ENCODE measurements at places on chromosomes 5 and 9. TPM values are rescaled to one million over a fixed set of nuclear protein-coding genes. Genes with fewer than 3 reads are reported as not detected.

DNA sequence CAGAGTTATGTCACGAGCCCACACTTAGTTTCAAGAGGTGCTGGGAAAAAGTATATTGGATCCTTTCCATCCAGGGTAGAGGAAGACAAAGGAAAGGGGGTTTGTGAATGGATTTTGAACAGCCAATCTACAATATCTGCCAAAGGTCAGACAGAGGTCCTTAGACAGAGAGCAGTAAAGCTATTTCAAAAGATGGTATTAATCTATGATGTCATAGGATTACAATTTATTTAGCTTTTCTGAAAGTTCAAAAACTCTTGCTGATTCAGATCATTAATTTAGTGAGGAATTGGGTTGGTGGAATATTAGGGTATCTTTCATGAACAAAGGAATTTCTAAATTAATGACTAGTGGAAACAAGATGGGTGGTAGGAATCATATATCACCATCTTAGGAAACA lies 126.9 kb downstream of the NTRK2 start:
- DNase-seq: no peak

- no peak for DNase-seq
Measured at GRCh38 chr5:134995850-134996402, 28.2 kb downstream of the CATSPER3 start.

- no peak for DNase-seq
Measured at GRCh38 chr9:88980740-88981203, 10.5 kb upstream of the S1PR3 start.

Gene SLCO6A1
- total RNA-seq: not detected

Gene LHX2
- total RNA-seq: 0.36 TPM

DNA sequence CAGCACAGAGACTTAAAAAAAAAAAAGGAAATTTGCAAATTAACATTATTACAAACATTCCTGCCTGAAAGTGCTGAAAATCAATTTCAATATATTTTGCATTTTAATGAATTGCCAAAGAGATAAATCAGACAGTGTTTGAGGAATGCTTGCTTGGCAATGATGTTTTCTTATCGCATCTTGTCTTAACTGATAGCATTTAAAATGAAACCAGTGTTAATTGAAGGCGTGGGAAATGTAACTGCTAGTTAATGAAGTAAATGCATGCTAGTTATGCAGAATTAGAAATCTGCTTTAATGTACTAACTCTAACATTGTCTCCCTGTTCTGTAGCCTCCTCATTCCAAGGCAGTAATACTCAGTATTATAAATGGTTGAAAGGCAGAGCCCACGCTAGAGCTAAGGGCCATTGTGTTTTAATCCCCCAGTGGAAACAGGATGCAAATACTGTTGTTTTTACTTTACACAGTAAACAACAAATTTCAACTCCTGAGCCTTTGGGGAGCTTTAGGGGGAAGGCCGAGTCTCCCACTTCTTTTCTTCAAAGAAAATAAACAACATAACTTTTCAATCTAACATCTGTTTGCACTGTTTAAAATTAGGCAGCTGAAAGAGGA lies 586.9 kb downstream of the TLE4 start:
- no peak for DNase-seq

DNA sequence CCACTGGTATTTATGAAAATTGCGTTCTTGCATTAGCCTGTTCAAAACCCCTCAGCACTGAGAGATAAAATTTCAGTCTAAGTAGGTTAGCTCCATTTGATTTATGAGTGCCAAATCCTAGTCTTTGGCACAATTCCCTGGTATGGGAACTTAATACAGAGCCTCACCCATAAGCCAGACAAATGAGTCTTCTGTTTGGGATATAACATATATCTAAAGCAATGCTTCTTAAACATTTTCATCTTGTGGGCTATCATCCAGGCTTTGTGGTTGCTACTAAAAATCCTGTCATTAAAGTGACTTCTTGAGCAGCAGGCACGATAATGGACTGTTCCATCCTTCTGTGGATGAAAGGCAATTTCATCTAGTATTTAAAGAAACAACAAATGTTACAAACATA lies 419.5 kb upstream of the ACTBL2 start:
- DNase-seq: no peak

Gene SPINK5
- not detected for total RNA-seq

DNA sequence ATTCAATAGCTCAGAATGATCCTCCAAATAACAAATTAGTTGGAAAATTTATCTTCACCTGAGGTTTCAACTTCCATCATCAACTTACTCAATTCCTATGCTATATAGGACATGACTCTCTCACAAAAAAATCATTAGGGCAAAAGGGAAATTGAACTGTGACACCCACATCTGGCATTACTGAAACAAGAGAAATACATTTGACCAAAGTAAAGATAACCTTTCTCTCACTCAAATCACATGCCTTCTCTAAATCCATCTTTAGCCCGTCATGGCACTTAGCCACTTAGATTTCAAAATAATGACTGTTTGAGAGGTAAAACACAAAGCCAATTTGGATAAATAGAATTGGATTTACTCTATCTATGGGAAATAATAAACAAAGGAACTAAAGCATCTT lies 126.4 kb downstream of the ADAMTS6 start:
- no peak for DNase-seq

Gene GDF9
- total RNA-seq: 0.54 TPM

DNA sequence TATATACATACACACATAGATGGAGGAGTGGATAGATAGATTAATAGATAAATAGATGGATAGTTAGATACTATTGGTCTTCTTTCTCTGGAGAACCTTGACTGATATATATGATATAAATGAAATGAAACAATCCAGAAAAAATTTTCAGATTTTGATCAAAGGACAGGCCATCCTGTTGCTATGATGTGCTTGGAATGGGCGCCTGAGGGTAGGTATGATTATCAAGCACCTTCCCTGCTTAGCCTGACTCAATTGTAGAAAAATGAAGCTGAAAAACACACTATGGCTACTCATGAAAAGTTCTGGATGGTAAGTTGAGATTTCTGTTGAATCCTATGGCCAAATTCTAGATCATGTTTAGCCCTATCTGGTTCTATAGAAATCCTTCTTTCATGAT lies 266.5 kb upstream of the KLF4 start:
- DNase-seq: no peak

GRCh38 chr9:87892956-87893355 lies 10.3 kb downstream of the SPATA31E1 start:
- DNase-seq: no peak

Gene FIBCD1
- total RNA-seq: 16.3 TPM

- no peak for DNase-seq
Measured at GRCh38 chr5:177588413-177588909, 3.5 kb upstream of the TMED9 start.

DNA sequence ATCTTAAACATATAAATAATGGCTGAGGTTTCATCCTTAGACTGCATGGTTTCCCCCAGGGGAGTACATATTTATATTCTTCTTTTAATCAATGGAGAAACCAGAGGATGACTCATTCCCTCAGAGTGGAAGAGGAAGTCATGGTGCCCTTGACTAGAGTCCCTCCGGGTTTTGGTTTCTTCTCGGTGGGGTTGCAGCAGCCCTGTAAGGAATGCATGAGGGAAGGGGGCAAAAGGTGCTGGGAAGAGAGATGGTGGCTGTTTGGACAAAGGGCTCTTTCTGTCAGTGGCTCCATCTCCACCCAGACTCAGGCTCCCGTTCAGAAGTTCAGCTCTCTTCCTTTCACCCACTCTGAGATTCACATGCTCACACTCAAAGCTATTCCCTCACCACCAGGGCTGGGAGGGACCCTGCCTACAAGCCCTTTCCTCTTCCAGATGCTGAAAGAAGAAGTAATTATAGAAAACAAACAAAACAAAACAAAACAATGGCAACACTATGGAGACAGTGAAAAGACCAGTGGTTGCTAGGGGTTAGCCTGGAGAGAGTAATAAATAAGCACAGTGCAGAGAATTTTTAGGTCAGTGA lies 129.8 kb upstream of the IL12B start:
- DNase-seq: no peak

DNA sequence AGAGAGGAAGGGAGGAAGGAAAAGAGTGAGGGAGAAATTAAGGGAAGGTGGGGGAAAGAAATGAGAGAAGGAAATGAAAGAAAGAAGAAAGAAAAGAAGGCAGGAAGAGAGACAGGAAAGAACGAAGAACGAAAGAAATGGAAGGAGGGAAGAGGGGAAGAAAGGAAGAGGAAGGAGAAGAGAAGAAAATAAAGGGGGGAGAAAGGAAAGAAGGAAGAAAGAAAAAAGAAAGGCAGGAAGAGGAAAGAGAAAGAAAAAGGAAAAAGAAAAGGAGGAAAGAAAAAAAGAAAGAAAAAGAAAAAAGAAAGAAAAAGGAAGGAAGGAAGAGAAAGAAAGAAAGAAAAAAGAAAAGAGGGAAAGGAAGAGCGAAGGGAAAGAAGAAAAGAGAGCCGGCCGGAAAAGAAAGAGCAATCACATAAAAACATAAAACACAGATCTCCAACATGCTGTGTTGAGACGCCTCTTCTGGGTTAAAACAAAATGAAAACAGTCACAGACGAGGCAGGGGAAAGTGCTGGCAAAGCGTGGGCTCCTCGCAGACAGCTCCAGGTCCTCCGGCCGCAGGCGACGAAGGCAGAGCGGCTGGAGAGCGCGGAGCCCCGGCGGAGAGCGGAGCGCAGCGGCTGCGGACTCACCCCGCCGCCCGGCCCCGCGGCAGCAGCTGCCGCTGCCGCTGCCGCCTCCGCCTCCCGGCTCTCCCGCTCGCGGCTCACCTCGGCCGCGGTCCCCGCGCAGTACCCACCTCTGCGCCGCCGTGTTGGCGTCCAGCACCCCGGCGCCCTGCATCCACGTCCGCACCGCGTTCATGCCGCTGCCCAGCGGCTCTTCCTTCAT lies 896 bp downstream of the EBF1 start:
- DNase-seq: no peak

Gene PCDHGB3
- total RNA-seq: 0.49 TPM

DNA sequence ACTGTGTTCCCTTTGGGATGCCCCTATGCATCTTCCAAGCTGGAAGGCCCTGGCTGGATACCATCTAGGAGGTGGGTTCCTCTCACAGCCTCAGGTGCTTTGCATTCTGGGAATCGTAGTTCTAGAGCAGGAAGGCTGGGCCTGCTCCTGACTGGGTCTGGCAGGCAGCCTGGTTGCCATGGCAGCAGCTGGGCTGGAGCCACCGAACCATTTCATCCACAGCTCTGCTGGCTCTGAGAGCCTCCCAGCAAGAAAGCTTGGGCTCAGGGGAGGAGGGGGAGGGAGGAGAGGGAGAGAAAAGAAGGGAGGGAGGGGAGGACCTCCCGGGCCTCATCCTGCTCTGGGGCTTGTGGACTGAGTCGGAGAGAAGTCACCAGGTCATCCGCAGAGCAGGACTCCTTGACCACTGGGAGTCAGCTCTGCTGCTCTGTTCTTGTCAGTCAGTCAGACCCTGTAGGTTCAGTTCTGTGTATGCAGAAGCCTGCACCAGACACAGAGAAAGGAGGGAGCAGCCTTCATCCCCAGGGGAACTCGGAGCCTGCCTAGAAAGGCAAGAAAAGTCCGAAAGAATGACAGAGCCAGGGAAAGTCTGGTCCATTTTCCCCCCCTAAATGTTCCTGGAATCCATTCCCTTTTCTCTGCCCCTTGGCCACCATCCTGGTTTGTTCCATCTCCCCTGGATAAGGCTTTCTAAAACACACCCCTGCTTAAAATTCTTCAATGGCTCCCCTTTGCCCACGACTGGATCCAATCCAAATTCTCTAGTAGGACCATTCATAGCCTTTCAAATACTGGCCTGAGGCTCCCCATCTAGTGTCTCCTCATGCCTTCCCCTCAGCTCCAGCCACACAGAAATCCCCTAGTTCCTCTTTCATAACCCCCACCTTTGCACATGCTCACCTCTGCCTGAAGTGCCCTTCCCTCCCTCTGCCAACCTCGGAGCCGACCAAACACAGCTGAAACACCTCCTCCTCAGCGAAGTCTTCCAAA lies 65.4 kb upstream of the ARAP3 start:
- no peak for DNase-seq

DNA sequence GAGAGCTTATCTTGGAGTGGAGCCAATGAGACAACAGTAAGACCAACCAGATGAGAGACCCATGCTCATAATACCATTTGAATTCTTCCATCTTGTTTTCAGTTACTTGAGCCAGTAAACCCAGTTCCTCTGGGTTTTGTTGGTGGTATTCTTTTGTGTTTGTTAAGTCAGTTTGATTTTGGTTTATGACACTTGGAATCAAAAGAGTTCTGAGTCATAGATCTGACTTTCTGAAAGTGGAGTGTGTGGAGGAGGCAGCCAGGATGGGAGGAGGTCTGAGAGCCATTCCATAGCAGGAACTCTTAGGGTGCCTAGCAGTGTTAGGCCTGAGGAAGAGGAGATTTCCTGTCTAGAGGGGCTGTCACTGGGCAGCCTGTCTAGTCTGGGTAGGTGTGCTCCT lies 24.6 kb upstream of the PANK3 start:
- DNase-seq: no peak

Gene PRRT1B
- total RNA-seq: 1.1 TPM

DNA sequence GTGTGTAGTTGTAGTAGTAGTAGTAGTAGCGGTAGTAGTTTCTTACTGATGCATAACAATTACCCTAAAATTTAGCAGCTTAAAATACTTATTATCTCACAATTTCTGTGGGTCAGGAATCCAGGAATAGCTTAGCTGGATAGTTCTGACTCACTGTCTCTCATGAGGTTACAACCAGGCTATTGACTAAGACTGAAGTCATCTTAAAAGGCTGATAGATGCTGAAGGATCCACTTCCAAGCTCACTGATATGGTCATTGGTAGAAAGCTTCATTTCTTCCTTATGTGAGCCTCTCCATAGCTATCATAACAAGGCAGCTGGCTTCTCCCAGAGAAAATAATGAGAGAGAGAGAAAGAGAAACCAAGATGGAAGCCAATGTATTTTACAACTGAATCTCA lies 147.5 kb upstream of the FBXL17 start:
- DNase-seq: no peak

DNA sequence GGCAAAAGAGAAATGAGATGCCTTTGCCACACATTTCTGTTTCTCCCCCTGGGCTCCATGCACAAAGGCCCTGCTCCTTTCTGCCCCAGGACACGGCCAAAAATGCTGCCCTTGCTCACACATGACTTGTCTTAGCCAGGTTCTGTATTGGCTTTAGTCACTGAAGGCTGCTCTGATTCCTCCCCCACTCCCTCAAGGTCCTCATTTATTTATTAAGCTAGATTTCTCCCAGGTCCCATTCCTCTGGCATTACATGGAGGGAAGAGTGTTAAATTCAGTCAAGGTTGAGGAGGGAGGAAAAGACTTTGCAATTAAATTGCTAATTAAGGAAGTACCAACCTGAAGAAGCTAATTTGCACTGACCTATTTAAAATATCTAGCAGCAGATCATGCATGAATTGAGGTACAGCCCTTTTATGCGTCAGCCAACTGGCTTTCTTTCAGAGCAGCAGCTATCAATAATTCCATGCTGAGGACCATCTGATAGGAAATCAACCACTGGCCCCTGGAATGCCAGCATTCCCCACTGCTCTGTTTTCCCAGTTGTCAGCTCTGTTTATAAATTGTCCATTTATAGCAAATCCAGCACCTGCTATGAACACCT lies 81.2 kb upstream of the MAP3K1 start:
- no peak for DNase-seq

- no peak for DNase-seq
Measured at GRCh38 chr9:101795147-101795546, 56.7 kb upstream of the GRIN3A start.

Gene HSPB3
- not detected for total RNA-seq
